ENCODE measurements at places on chromosomes 2 and 18. TPM values are rescaled to one million over a fixed set of nuclear protein-coding genes. Genes with fewer than 3 reads are reported as not detected.

- DNase-seq: peak; percentile 38
Measured at GRCh38 chr2:241863536-241863954, 4.9 kb upstream of the PDCD1 start.

DNA sequence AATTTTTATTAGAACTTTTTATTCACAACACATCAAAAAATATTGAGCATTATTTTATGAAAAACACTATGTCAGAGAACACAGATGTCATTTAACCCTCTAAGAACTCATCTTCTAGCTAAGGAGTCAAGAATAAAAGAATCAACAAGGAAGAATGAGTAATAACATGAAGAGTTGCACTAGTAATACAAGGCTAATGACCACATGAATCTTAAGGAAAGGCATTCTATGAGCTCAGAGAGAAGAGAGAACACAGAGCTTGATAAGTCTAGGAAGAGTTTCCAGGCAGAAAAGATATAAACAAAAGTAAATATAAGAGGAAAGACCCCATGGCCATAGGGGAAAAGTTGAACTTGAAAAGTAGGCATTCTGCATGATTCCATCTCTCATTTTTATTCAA is 166.5 kb downstream of the MAIP1 start:
- DNase-seq: no peak

GRCh38 chr2:186307871-186308270 is 178.2 kb upstream of the ZC3H15 start:
- no peak for DNase-seq

OST4 gene
- 232 TPM for total RNA-seq

GRCh38 chr2:112973156-112973555 is 4.7 kb upstream of the IL36G start:
- no peak for DNase-seq

DNA sequence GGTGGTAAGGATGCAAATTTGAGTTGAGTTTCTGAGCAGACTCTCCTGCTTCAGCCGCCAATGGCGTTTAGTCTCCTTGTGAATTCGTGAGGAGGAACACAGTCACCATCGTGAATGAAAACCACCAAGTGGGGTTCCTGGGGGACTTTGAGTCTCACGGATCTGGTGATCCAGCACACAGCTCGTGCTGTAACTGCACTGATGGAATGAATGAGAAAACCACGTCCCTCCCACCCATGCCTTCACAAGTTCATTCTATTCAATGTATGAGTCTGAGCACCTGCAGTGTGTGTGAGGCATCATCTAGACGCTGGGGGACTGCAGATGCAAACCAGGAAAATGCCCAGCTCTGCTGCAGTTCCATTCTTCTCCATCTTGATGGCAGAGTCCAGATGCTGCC is 127.9 kb downstream of the PIEZO2 start:
- DNase-seq: no peak

DNA sequence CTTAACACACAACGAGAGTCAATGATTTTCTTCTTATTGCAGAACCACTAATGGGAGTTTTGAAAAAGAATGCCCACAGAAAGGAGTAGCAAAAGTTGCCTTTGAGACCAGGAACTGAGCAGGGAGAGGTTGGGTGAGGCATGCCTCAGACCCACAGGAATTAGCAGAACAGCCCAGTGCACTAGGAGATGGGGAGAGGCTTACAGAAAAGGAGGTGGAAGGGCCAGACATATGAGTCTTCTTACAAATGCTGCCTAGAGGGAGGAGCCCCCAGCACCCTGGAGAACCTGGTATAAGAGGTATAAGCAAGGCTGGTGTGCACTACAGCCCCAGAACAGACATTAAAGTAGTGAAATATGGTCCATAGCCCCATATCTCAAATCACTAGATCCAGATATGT is 162.0 kb downstream of the DTNA start:
- DNase-seq: no peak

IL1RL1 gene
- not detected for total RNA-seq

- no peak for DNase-seq
Measured at GRCh38 chr2:38634684-38635083, 31.2 kb upstream of the GALM start.

GRCh38 chr2:100230754-100231153 is 88.4 kb upstream of the AFF3 start:
- no peak for DNase-seq
